ENCODE measurements at places on chromosomes 2 and 18.

DNA sequence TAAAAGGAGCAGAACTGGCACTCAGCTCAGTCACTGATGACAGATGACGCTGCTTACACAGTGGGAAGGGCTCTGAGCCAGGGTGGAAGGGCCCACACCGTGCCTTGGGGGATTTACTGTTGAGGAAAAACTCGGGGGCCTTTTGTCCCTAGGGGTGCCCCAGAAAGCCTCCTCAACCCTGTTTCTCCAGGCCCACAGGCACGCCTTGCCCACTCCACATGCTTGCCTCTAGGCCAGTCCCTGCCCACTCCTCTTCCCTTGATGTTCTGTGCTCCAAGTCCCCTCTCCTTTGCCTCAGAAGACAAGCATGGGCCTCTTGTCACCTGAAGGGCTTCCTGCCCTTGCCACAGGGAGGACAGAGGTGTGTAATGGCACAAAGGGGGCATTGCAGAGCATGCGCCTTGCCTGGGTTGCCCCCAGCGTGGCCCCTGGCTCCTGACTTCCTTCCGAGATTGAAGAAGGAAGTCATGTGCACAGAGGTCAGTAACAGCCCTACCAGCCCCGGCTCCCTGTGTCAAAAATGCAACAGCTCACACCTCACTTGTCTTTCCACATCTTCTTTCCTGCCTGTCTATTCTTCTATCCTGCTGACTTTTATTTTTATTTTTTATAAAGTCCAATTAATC, 65.1 kb downstream of the LIPG start:
- no peak for DNase-seq

- no peak for DNase-seq
Observed at GRCh38 chr2:203997481-203997880, 60.9 kb downstream of the ICOS start.

DNA sequence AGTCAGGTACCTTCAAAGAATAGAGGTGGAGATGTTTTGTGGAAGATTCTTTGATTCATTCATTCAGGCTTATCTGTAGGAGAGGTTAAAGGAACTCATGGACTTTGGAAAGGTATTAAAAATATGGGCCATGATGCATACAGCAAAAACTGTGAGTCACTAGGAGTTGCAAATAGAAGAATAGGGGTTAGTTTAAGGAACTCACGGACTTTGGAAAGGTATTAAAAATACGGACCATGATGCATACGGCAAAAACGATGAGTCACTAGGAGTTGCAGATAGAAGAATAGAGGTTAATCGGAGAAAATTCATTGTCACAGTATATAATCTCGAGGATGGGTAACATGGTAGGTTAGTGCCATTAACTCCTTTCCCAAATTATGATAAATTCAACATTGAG, 41.2 kb downstream of the SLC9A2 start:
- DNase-seq = no peak

DNA sequence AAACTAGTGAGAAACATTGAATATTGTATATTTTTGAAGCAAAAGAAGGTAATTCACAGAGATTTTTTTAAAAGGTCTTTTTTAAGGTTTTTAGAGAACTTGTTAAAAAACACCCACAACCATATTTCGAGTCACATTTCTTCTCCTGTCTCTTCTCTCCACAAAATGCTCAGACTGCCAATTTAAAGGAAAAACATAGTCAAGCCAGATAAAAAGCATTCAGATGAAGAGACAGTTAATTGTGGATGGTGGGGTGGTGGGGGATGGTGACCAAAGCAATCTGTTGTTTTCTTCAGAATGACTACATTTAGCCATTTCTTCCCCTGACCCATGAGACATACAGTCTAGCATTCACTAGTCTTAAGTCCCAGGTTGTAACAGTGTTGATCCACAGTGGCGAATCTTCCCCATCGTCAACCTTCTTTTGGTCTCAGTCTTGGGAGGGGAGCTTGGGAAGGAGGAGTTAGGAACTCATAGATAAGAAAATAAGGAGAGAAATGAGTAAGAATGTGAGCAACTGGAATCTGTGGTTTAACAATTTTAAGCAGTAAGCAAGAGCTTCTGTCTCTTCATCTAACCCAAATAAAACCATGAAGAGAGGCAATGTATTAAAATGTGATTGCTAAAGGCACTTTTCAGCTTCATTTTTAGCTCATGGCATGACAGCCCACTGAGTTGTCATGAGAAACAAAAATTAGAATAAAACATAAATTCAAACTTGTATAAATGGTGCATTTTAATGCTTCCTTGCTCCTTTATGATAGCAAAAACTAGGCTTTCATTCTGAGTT, 413.7 kb upstream of the FSHR start:
- no peak for DNase-seq

- no peak for DNase-seq
Observed at GRCh38 chr2:213080969-213081617, 70.3 kb downstream of the IKZF2 start.

GRCh38 chr2:107585851-107586250, 240.8 kb upstream of the RGPD4 start:
- no peak for DNase-seq

- DNase-seq = no peak
Observed at GRCh38 chr2:39150890-39151497, 30.1 kb upstream of the SOS1 start.

- DNase-seq = no peak
Observed at GRCh38 chr18:3566851-3567250, 116.9 kb downstream of the TGIF1 start.

DNA sequence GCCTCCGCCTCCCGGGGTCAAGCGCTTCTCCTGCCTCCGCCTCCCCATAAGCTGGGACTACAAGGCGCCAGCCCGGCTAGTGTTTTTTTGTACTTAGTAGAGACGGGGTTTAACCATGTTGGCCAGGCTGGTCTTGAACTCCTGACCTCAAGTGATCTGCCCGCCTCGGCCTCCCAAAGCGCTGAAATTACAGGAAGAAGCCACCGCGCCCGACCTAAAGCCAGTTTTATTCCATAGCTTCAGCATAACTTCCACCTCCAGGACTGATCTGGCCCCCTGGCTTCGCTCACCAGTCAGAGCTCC, 783 bp upstream of the TXNL4A start:
- no peak for DNase-seq

GRCh38 chr2:50749216-50749615, 282.7 kb downstream of the NRXN1 start:
- DNase-seq = no peak

GRCh38 chr2:27494944-27495554, at the start of gene FNDC4:
TSS of gene FNDC4 (minus strand) at chr2:27495200. CDS start at chr2:27494679, 521 bp downstream.
- no peak for DNase-seq

Measured in ascending aorta (tissue), 2 donors.